Stimulated activated CD4-positive, alpha-beta T cell treated with anti-CD3 and anti-CD28 coated beads, Interleukin-2, amount 100 ng/mL, for 48 hours (primary cell): ENCODE measurements at places on chromosomes 4 and X.

- DNase-seq, result no peak
Observed at GRCh38 chr4:97396097-97396496, 747.2 kb downstream of the STPG2 start.

- no peak for DNase-seq
Observed at GRCh38 chr4:118749347-118749988, 64.3 kb downstream of the METTL14 start.

DNA sequence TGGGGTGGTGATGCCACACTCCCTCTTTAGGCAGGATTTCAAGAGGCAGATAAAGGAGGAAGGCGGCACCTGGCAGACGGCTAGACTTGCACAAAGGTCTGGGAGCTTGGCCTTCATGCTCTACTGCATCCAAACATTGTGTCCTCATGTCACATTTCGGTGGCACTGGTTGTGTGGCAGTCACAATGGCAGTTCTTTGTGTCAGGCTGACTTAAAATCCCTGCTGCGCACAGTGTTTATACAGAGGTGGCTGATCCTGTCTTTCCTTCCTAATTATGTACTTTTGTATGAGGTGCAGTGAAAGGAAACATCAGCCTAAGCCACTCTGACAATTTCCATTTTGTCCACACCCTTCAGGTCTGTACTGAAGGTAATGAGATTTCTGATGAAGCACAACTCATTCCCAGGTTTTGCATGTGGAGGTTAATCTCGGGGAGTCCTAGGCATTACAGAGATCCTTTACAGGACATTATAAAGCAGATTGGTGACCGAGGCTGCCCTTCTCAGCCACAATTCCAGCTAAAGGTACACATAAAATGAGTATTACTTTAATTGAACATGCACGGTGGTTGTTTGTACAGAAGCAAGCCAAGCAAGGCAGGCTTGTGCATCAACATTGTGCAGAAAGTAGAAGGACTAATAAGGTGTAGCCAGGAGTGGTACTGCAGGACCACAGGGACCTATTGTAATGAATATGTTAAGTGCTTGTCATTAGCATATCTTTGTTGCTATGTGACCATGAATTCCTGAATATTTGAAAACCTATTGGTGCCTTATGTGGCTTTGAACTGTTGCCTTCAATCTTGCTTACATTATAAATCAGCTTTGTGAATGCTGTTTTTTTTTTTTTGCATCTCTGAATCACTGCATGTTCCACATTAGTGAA lies 147.6 kb downstream of the STK32B start:
- DNase-seq, result no peak

- no peak for DNase-seq
Observed at GRCh38 chr4:98248934-98249333, 12.2 kb upstream of the RAP1GDS1 start.

DNA sequence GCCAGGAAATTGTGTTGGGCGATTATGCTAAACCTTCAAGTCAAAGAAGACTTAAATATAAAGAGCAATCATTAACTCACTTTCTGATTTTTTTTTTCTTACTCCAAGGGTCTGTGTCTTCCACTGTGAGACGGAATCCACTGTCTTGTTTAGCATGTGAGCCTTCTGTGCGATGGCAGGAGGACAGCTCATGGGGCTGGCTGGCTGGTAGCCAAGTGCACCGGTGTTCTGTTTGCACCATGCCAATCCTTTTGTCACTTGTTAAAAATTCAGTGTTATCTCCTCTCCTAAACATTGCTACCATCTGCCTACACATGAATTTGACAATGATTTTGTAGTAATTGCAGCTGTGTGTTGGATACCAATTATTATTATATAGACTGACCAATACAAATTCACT lies 1056.3 kb upstream of the IGFBP7 start:
- DNase-seq, result no peak

DNA sequence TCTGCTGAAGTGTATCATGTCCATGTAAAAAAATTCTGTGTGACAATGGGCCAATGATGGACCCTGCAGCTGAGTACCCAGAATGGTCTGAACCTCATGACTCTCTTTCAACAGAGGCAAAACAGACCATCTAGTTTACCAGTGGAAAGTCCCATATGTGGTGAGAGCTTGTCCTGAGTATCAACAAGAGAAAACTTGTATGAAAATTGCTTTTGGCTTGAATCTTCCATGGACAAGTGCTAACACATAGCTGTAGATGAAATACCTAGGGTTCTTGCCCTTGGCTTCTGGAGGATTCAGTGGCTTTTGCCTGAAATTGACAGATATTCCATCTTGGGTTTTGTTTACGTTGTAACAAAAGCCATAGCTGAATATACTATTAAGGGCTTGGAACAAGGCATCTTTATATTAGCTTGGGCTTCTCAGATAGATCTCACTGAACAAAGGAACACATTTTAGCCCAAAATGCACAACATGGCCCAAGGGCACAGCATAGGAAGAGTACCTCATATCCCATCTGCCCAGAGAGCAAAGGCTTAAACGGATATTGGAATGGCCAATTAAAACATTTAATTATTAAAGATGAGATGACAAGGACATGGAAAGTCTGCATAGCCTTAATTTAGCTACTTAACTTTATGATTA lies 128.5 kb upstream of the HPGD start:
- DNase-seq, result no peak

DNA sequence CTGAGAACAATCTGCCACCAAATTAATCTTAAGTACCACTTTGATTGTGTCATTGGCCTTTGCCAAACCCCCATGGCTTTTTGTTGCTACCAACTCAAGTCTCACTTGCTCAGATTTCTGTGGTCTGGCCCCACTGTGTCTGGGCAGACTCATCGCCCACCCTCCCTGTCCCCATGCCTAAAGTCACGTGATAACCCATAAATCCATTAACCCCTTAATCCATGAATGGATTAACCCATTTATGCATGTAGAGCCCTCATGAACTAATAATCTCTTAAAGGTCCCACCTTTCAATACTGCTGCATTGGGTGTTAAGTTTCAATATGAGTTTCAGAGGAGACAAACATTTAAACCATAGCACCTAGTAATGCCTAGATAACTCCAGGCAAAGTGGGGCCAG lies 78.5 kb upstream of the BLTP1 start:
- DNase-seq, result no peak

- no peak for DNase-seq
Observed at GRCh38 chr4:6732441-6733357, 16.7 kb downstream of the BLOC1S4 start.

- DNase-seq, result no peak
Observed at GRCh38 chr4:4227510-4228355, 1.0 kb upstream of the OTOP1 start.

- no peak for DNase-seq
Observed at GRCh38 chr4:185202984-185203485, 765 bp downstream of the CFAP97 start.

DNA sequence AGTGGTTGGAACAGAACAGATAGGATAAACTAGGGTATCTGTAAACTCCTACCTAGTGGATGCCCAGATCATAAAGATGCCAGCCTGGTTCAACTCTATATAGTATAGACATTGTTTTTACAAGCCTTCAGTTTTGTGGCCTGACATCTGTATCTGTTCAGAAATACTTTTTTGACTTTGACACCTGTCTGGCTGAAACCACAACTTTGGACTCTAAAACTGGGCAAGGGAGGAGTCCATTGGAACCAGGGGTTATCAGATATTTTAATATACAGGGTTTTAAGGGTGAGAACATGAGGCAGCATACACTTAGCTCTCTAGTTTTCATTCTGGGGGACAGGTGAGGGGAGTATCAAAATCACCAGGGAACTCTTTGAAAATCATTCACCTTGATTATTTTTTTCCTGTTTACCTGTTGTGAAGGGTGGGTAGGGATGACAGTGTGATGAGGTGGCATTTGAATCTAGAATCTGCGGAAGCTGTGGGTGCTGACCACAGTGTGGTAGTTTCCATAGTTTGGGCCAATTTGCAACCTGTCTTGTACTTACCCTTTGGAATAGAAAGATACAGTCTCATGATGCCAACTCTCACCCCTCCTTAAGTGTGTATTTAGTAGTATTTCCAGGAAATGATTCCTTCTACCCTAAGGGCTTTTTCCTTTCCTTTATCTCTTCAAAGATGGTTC lies 20.6 kb downstream of the GAB1 start:
- DNase-seq, result no peak

DNA sequence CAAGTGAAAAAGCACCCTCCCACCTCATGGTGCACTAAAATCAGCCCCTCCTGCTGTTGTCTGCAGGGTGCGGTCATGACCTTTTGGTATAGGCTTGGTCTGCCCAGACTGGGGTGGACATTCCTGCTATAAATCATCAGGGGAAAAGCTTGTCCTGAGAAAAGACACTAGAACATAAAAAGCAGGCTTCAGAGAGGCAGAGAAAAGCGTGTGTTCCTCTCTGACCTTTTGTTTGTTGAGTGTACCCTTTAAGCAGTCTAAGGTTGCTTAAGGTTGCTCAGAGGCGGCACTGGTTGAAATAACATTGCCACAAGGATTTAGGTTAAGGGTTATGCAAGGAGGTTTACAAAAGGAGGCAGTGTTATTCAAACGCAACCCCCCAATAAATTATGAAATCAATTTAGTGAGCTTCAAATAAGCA lies 43.5 kb downstream of the CCDC158 start:
- DNase-seq, result no peak

DNA sequence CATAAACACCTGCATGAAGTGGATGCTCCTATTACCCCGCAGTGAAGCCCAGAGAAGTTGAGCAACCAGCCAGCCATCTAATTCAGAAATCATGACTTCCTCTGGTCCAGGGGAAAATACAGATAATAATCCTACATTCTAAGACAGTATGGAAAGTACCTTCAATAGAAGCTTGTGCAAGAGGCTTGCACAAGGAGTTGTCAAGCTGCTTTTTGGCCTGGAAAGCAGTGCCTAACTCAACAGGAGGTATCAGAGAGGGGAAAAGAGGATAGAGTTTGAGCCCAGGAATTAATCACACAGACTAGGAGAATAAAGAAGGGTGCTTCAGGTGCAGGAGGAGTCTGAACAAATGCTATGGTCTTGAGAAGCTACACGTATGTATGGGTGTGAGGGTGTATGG lies 26.7 kb downstream of the TMEM192 start:
- no peak for DNase-seq

DNA sequence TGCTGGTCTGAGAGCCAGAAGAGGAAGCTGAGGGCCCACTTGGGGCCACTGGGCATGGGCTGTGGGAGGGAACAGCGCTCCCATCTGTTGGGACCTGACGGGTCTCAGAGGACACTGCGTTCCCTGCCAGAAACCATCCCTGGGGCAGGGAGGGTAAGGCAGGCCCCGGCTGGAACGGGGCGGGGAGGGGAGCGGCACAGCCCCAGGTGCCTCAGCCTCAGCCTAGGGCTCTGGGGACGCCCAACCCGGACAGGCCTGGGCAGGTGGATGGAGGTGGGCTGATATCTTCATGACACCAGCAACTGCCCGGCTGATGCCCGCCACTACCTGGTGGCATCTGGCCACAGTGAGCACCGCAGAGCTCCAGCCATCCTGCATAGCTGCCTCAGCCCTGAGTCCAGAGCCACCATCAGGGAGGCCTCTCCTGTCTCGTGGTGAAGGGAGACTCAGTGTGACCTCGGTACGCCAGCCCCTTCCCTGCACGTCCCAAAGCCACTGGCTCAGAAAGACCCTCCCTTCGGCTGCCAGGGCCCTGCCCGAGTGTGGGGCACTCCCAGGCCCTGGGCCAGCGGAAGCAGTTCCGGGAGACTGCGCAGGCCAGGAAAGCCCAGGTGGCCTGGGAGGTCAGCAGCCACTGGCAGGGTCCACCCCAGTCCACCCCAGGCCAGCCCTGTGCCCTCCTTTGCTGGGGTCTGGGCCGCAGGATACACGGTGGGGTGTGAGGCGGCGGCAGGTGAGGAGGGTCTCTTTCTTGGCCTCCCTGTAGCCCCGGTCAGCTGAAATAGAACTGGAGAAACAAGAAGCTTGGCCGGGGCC lies 34.6 kb upstream of the FGFR3 start:
- no peak for DNase-seq

- DNase-seq, result no peak
Observed at GRCh38 chr4:10006231-10006600, 15.1 kb downstream of the SLC2A9 start.

- DNase-seq, result no peak
Observed at GRCh38 chr4:16992566-16993225, 94.3 kb upstream of the LDB2 start.

DNA sequence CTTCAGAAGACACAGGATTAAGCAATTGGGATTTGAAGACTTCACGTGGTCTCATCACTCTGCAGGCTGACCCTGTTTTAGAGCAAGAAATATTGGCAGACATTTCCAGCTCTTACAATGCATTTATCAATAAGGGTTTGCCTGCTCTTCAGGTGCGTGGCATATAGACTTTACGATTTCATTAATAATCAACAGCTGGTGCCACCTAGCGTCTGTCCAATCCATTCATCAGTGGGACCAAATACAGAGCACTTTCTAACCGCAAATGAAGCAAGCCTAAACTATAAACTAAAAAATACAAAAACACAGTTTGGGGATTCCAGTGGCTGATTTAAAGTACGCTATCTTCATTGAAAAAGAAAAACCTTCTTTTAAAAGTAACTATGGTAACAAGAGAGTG lies 125.4 kb upstream of the DMD start:
- DNase-seq, result no peak

GRCh38 chrX:8126648-8127047 lies 44.4 kb downstream of the VCX2 start:
- DNase-seq, result no peak

GRCh38 chr4:110091434-110092140 lies 106.8 kb downstream of the ELOVL6 start:
- no peak for DNase-seq

DNA sequence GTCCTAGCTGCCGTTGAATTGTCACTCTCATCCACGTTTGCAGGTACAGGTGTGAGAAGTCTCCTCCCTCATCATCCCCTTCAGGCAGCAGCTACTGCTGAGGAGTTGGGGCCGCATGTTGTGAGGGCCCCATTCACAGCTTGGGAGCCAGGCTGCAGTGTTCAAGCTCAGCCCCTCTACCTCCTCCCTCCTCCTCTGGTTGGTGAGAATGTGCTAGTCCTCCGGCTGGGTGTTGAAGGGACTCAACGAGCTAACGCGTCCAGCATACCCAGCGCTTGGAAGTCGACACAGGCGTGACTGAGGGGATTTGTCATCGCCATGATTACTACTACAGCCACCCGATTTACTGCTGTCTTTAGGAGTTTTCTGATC lies 82.0 kb upstream of the PSAPL1 start:
- no peak for DNase-seq

DNA sequence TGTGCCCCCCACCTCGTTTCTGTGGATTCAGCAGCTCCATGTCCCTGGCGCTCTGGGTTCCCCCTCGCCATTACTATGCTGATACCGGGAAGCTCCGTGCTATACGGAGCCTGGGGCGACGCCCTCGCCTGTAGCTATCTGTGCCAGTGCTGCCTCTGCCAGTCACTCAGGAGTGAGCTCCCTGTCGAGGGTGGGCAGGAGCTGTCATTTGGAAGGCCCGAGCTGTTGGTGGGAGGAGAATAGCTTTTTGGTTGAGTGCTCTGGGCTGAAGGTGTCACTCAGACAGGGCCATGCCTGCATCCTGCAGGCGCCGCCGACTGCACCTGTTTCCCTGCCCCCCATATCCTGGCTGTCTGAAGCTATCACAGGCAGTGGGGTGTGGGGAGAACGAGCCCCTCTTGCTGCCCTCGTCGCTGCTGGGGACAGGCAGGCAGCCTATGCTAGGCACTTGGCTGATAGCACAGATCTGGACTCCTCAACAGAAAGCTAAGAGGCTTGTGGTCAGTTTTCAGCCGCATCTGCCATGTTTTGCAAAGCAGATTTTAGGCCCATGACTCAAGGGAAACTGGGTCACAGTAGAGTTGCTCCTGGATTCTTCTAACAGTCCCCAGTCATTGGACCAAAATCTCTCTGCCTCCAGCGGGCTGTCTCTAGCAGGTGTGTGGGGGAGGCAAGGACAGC lies 31.8 kb downstream of the CPLX1 start:
- no peak for DNase-seq
